ENCODE measurements at places on chromosomes 16 and 17.

DNA sequence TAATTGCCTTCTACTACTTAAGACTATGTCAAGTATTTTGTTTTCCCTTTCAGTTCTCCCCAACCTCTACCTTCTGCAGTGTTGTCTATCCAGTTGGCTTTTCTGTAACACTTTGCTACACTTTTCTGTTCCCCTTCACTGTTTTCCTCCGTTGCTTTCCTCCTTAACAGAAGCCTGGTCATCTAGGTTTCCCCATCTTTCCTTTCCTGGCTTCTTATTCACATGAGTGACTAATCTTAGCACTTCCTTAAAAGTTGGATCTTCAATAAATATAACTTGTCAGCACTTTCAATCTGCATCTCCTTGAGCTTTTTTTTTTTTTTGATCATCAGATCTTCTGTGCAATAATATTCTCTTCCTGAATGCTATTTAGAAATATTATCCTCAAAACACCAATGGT lies 2.8 kb upstream of the SLFN11 start:
- no peak for DNase-seq

- DNase-seq = no peak
These were observed 82.4 kb upstream of the DNAH9 start for GRCh38 chr17:11515901-11516300.

DNA sequence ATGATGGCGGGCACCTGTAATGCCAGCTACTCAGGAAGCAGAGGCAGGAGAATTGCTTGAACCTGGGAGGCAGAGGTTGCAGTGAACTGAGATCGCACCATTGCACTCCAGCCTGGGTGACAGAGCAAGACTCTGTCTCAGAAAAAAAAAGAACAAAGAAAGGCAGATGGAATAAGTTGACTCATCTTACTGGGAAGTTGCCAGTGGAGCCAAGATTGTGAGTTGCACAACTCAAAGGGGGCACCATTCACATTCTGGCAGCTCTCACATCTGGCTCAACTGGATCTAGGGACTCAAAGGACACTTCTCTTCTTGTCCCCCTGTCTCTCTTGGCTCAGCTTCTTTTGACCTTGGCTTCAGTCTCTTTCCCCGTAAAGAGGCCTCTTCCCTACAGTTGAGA lies 53.7 kb upstream of the ETV4 start:
- no peak for DNase-seq

DNA sequence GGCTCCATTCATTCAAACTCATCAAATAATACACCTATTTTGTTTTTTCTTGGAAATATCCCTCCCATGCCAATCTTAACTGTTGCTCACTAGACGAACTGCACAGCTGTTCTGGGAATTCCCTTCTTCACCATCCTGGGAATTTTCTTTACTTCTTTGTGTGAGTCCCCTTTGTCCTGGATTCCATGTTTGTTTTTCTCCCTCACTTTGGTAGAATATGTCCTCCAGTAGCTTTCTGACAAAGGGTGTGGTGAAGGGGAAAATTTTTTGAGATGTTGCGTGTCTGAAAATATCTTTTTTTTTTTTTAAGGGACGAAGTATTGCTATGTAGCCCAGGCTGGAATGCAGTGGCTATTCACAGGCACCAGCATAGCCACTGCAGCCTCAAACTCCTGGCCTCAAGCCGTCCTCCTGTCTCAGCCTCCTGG lies 17.2 kb upstream of the UTP6 start:
- no peak for DNase-seq

DNA sequence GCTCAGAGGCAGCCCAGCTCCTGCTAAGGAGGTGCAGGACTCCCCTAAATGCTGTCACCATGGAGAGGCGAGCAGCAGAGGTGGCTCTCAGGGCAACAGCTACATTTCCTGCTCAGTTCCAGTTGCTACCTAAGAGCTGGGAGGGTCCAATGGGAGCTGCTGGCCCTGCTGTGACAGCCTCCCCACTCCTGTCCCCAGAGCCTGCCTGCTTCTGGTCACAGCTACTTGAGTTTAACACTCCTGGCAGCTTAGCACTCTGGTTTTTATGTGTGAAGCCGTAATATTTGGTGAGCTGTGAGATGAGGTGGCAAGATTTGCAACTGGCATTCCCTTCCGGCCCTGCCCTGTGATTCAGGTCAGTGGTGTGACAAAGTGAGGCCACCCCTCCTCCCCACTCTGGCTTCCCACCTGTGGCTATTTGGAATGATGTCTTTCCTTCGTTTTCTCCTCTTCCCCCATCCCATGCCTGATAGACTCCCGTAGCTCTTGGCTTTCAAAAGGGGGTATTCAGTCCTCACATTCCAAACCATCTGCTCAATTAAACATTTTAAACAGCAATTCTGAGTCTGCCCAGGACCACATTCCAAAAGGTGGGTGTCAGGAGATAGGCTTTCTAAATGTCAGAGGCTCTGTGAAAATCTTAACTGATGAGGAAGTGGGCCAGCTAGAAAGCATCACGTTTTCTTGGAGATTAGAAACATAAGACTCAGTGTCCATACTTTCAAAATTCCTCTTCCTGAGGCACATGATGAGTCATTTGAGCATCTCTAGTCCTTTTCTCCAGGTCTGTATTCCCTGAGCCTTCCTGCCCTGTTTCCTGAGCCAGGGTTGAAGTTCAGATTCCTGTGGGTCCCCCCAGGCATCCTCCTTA lies 42.6 kb upstream of the SKAP1 start:
- no peak for DNase-seq

GRCh38 chr16:56941092-56941491 lies 9.2 kb downstream of the HERPUD1 start:
- DNase-seq = no peak

DNA sequence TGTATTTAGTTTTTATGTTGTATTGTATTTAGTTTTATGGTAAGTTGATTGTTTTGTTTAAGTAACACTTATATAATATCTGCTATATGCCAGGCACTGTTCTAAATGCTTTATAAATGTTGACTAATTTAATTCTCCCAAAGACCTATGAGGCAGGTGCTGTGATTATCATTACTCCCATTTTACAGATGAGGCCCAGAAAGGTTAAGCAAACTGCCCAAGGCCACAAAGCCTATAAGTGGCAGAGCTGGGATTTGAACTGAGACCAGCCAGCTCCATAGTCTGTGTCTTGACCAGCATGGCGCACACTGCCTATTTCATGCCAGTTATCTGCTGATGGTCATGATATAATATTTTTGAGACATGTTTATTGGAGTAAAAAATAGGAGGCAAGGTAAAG lies 24.0 kb downstream of the IL21R start:
- DNase-seq = no peak

DNA sequence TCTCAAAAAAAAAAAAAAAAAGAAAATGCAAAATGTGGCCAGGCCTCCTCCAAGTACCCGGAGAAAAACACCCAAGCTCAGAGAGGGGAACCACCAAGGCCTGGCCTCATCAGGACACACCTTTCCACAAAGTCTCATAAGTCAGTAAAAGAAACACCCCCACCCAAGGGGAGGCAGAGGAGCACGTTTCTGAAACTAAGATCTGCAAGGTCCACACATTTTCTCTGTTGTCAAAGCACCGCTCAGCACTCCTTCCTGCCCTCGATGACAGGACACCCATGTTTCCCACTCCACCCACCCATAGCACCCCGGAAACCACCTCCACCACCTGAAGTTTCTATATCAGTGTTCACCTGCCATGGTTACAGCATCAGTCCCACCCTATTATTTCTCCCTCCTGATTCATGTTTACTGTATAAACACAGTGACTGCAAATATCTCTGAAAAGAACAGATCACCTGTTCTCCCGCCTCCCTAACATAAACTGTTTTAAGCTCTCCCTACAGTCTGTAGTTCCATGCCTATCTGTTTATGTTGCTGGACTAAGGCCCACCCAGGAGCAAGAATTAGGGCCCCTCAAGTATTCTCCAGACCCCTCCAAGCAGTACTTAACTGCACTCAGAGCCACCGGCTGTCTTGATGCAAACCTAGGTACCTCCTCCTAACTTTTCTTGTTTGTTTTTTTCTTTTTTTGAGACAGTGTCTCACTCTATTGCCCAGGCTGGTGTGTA lies 2.0 kb downstream of the CORO7 start:
- peak; percentile 46 for DNase-seq

DNA sequence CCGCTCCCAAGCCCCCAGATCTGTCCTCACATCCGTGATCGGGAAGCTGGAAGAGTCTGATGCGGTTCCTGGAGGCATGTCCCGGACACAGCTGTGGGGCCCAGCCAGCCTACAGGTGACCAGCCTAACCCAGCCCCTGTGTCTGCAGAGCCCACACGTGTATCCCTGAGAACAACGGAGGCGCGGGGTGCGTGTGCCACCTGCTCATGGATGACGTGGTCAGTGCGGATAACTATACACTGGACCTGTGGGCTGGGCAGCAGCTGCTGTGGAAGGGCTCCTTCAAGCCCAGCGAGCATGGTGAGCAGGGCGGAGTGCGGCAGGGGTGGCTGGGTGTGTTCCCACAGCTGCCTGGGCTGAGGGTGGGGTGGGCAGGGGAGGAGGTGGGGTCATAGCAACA lies 30.9 kb downstream of the IL4R start:
- DNase-seq = no peak

GRCh38 chr17:50604513-50604912 lies 30.2 kb upstream of the ABCC3 start:
- DNase-seq = no peak

GRCh38 chr16:383326-384051 lies 1.7 kb upstream of the PGAP6 start:
- DNase-seq = no peak

DNA sequence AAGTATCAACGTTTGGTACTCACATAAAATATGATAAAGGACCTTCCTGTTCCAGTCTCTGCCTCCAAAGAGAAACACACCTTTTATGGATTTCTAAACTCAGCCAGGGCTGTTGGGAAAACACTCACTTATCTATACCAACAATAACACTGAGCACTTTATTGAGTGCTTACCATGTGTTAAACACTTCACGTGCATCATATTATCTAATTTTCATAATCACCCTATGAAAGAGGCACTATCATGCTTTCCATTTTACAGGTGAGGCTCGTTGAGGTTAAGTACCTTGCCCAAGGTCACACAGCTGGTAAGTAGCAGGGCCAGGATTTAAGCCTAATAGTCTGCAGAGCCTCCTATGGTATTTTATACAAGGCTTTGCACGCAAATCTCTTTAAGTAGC lies 251.5 kb upstream of the SOX9 start:
- DNase-seq = no peak

- DNase-seq = no peak
These were observed 56.3 kb upstream of the MPHOSPH6 start for GRCh38 chr16:82226327-82226726.

DNA sequence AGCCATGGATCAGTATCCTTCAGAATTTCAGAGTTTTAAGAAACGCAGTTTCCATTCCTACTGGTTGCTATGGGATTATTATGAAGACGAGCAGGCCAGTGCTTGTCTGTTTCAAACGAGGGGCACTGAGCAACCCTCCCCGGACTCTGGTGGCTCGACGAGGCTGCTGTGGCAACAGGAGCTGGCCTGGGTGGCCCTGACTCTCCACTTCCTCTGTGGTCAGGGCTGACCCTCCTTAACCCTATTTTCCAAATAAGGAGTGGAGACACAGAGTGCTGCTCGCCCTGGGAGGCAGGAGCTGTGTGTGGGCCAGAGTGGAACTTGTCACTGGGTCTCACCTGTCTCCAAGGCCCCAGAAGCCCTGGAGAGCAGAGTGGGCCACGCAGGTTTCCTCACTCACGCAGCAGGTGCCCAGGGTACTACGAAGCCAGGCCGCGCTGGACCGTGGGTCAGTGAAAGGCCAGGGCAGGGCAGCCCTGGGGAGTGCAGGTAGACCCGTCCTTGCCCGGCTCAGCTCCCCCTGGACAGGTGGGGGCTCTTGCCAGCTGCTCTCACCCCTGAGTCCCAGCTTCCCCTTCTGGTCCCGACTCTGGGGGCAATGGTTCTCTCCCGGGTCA lies 3.3 kb downstream of the GALNS start:
- no peak for DNase-seq

- DNase-seq = peak; percentile 73
These were observed 100.1 kb upstream of the CHMP6 start for GRCh38 chr17:80891397-80892018.

- no peak for DNase-seq
These were observed 34.4 kb downstream of the CPD start for GRCh38 chr17:30413109-30413508.

- no peak for DNase-seq
These were observed 31.0 kb downstream of the TBX21 start for GRCh38 chr17:47763913-47764582.

GRCh38 chr16:55470533-55471371 lies 8.2 kb upstream of the MMP2 start:
- no peak for DNase-seq

GRCh38 chr17:78253946-78254672 lies 22.7 kb downstream of the TMEM235 start:
- peak; percentile 50 for DNase-seq

- DNase-seq = no peak
These were observed 66.9 kb downstream of the RNF213 start for GRCh38 chr17:80327518-80327917.

DNA sequence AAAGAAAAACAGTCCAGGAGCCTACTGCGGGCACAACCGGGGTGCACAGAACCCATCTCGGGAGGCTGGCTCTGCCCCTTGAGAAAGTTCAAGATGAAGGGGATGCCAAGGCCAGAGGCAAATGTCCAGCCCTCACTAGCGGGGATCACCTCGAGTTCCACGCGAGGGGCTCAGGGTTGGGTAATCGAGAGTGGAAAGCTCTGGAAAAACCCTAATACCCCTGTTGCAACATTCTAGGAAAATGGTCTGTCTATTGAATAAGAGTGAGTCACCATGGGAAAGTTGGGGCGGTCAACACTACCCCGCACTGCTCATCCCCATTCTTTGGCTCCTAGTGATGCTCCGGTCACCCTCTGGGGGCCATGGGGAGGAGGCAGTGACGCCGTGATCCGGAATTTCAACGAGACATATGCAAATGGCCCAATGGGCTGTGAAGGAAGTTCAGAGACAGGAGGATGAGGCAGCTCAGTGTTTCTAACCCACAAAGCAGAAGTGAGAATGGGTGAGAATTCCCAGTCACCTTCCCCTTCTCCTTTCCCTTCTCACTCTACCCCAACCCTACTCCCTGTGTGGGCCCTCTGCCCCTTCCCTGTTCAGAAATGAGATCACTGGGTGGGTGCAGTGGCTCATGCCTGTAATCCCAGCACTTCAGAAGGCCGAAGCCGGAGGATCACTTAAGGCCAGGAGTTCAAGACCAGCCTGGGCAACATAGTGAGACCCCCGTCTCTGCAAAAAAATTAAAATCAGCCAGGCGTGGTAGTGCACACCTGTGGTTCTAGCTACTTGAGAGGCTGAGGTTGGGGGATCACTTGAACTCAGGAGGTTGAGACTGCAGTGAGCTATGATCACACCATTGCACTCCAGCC lies 22.4 kb downstream of the SOCS3 start:
- DNase-seq = no peak

GRCh38 chr17:43118679-43119615 lies 6.2 kb downstream of the BRCA1 start:
- no peak for DNase-seq
